ENCODE measurements at places on chromosomes 5 and 9.
A peak's percentile ranks its signal among the peaks of the same experiment; 100 is the strongest.

GRCh38 chr9:69798744-69799143, 21.9 kb upstream of the CFAP95 start:
- no peak for DNase-seq

- no peak for DNase-seq
These were observed 182.2 kb upstream of the ANKRD55 start for GRCh38 chr5:56415356-56415765.

DNA sequence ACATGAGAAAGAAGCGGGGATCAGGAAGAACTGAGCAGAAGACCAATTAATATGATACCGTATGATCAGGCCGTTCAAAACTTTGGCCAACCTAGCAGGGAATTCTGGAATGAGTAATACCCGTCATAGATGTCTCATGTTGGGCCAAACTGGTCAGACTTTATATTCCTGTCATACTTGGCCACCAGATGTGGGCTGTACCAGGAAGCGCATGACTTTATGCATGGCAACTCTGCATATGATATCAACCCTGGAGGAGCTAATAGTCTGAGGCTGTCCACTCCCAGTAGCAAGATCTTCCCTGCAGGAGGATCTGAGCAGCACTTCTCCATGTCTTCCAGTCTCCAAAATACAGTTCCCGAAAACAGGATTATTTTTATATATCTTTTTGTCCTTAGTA, 68.5 kb upstream of the NAA35 start:
- no peak for DNase-seq

GRCh38 chr9:129814432-129815223, 9.3 kb downstream of the TOR1A start:
- DNase-seq = no peak

DNA sequence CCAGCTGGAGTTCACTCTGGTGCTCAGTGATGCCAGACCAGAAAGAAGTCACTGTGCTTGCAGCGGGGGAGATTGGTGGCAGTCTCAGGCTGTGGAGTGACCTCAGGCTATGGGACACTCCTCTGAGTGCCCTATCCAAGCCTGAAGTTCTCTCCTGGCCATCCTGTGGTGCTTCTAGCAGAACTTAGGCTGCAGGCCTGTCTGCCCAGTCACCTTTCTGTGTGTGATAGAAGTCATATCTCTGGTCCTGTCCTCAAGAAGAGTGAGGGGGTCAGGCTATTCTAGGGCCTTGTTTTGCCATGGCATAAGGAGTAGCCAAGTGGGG, 9.3 kb downstream of the PDLIM4 start:
- DNase-seq = no peak

GRCh38 chr5:60178101-60178500, 284.6 kb upstream of the PDE4D start:
- DNase-seq = no peak

DNA sequence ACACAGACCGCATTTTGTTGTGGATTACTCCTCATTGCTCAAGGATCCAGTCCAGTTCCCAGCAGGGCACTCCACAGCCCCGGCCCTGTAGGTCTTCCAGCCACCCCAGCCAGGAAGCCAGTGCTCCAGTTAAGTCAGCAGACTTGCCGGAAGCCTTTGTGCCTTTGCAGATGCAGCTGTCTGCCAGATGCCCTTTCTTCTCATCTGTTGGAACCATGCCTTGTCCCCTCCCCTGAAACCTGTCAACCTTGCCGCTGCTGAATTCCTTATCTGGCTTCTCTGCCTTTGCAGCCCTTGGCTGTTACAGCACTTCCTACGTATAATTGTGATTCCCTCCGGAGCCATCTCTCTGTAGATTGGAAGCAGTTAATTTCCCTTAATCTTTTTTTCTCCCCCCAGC, 28.4 kb downstream of the PSAT1 start:
- DNase-seq = no peak

DNA sequence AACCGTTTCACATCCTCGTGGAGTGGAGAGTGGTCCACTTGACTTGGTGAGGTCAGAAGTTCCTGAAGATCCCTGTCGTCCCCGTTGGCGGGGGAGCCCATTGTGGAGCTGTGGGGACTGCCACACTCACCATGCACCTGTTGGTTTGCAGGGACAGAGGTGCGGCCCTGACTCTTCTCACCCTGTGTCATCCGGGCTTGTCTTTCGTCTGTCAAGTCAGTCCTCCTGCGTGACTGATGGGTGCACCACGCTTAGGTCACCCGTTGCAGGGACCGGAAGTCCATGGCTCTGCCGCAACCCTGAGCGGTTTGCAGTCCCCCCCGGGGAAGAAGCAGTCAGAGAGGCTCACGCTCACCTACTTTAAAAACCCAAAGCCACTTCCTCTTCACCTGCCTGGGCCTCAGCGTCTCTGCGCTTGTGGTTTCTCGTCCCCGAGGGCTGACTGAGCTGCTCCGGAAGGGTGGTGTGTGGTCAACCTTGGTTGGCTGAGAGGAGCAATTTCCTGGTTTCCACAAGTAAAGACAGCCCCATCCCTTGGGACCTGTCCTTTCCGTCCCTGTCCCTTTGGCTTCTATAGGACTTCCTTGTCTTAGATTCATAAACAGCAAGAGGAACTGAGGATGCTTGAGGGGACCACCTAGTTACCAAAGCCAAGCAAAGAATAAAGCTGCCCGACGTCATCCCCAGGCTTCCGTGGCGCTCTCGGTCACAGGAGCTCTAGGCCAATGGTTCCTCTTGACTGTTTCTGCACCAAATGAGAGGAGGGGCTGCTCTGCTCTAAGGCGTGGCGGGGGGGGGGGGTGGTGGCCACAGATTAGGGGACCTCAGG, 53.2 kb downstream of the USP20 start:
- no peak for DNase-seq

GRCh38 chr5:65262649-65263059, 219.1 kb downstream of the ADAMTS6 start:
- no peak for DNase-seq

DNA sequence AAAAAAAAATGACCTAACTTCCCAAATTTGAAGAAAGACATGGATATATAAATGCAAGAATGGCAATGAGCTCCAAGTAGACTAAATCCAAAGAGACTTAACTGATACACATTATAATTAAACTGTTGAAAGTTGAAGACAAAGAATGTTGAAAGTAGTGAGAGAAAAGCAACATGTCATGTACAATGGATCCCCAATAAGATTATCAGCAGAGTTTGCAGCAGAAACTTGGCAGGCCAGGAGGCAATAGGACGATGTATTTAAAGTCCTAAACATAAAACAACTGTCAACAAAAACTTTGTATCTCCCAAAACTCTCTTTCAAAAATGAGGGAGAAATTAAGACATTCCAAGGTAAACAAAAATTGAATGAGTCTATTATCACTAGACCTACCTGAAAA, 8.6 kb upstream of the DIRAS2 start:
- DNase-seq = no peak

- DNase-seq = no peak
These were observed 337.2 kb downstream of the NPR3 start for GRCh38 chr5:33048315-33048714.

DNA sequence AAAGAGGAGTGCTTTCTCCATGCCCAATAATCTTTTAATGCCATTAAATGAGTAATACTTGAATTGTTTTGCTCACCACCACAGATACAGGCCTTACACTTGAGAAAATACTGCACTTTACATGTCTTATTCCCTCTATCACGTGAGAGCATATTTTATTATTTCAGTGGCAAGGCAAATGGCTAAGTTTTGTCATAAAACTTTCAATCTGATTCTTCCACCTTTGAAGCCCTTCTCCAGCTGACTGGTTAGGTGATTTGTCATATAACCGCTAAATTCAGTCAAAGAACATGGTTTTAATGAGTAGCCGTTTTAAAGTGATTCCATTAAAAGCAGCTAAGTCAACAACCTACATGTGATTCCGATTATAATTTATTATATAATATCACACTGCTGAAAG, 43.8 kb downstream of the FAT2 start:
- no peak for DNase-seq

- no peak for DNase-seq
These were observed 119.0 kb downstream of the TRIM32 start for GRCh38 chr9:116806075-116806474.

DNA sequence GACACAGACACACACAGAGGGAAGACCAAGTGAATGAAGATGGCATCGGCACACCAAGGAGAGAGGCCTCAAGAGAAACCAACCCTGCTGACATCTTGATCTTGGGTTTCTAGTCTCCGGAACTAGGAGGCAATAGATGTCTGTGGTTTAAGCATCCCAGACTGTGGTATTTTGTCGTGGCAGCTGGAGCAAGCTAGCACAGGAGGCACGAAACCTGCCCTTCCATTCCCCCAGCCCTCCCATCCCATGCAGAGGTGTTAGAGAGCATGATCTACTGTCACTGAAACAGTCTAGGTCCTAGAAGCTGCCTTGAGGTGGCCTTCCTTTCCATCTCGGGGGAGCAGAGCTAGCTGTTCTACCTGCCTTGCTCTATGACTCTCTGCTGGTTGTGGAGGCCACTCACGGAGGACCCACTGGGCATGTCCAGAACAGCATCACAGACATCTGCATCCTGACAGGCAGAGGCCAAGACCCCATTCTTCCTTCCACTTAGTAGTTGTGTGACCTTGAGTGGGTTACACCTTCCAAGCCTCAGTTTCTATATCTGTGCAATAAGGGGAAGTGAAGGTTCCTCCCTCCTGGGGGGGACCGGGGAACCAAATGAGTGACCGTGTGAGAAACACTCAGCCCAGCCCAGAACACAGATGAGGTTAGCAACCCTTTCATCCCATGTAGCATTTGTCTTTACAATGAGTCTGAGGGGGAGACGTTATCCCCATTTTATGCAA, 134.3 kb upstream of the BOD1 start:
- no peak for DNase-seq

DNA sequence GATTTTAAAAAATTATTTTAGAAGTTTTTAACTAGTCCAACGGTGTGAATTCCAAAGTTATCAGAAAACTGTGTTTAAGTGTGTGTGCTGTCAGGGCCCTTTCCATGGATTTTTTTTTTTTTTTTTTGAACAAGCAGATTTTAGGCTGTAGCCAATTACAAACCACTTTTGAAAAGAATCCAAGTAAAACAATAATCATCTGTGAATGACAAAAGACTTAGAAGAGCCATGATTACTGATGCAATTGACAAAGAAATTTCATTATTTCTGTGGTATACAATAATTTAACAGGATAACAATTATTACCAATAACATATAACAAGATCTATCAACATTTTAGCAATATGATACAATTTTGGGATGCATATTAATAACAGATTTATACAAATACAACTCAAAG, 16.2 kb upstream of the PAIP1 start:
- DNase-seq = no peak

DNA sequence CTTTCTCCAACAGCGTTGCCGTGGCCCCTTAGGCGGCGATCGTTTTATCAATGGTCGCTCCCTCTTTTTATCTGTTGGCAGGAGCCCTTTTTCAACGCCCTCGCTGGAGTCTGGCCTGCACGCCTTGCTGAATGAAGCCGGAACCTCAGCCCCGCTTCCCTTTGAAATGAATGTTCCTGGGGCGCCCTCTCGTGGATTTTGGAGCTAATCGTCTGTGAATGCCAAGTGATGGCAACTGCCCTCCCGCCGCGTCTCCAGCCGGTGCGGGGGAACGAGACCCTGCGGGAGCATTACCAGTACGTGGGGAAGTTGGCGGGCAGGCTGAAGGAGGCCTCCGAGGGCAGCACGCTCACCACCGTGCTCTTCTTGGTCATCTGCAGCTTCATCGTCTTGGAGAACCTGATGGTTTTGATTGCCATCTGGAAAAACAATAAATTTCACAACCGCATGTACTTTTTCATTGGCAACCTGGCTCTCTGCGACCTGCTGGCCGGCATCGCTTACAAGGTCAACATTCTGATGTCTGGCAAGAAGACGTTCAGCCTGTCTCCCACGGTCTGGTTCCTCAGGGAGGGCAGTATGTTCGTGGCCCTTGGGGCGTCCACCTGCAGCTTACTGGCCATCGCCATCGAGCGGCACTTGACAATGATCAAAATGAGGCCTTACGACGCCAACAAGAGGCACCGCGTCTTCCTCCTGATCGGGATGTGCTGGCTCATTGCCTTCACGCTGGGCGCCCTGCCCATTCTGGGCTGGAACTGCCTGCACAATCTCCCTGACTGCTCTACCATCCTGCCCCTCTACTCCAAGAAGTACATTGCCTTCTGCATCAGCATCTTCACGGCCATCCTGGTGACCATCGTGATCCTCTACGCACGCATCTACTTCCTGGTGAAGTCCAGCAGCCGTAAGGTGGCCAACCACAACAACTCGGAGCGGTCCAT, 10.0 kb downstream of the S1PR3 start:
- DNase-seq = peak; percentile 82

DNA sequence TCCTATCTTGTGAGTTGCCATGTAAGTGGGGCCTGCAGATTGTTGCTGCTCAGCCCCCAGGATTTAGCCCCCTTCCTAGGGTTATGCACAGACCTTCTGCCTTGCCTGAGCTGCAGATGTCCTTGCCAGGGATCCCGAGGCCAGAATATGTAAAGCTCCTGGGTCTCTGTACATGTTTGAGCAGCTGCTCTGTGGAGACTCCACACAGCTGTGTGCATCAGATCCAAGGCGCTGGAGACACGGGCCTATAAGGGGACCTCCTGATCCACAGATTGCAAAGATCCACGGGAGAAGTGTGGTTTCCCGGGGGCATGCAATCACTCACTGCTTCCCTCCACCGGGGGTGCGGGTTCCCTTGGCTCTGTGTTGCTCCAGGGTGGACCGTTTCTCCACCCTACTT, 28.9 kb downstream of the TAF11L14 start:
- no peak for DNase-seq

GRCh38 chr5:171496456-171496855, 77.0 kb downstream of the FGF18 start:
- no peak for DNase-seq

- DNase-seq = no peak
These were observed 122.3 kb downstream of the PAX5 start for GRCh38 chr9:36911601-36912412.

DNA sequence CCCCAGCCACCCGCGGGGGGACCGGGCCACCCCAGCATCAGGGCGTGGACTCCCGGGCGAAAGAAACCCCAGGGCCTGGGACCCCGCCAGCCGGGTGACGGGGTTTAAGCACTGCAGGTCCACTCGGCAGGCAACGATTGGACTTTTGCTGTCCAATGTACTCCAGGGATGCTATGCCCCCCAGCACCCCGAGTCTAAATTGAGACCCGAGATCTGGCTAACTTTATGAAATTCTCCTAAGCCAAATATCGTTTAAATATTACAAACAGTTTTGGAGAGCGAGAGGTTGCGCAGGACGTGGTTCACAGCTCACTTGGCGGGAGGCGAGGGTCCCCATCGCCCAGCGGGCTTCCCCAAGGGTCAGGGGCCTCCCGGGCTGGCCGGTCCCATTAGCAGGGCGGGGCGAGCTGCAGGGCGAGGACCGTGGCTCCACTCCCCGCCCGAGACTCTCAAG, 384 bp upstream of the MRPS2 start:
- no peak for DNase-seq

- no peak for DNase-seq
These were observed 3.1 kb upstream of the STOM start for GRCh38 chr9:121373011-121373729.

Measured in NCI-H1048 (cell line).